ENCODE measurements at places on chromosomes 11 and 22.

- no peak for DNase-seq
These were observed 417.0 kb upstream of the DDI1 start for GRCh38 chr11:103619480-103619879.

GRCh38 chr11:58688789-58689503, 42.8 kb downstream of the GLYAT start:
- DNase-seq: no peak

GRCh38 chr22:46661221-46661851, 41.1 kb downstream of the GRAMD4 start:
- DNase-seq: peak; percentile 56

- no peak for DNase-seq
These were observed 15.3 kb downstream of the TUG1 start for GRCh38 chr22:30984317-30984716.

GRCh38 chr11:114318361-114318760, 22.2 kb downstream of the NNMT start:
- no peak for DNase-seq

Data from NCI-H460 (cell line).